ENCODE measurements at places on chromosomes 12 and 14.

DNA sequence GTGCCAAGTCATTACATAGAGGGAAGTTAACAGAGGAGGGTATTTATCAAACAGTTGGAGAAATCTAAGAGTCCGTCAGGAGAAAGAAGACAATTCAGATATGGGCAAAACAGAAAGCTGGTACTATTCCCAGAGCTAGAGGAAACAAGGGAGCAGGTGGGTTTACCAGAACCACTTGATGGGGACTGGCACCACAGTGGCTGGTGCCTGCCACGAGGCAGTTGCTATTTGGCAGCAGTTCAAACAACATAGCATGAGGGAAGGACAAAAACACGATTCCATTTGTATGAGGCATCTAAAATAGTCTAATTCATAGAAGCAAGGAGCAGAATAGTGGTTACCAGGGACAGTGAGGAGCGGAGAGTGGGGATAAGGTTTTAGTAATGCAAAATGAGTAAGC, 24.6 kb upstream of the KLRD1 start:
- DNase-seq, result no peak

GRCh38 chr12:102781117-102781516, 135.9 kb downstream of the PAH start:
- no peak for DNase-seq

DNA sequence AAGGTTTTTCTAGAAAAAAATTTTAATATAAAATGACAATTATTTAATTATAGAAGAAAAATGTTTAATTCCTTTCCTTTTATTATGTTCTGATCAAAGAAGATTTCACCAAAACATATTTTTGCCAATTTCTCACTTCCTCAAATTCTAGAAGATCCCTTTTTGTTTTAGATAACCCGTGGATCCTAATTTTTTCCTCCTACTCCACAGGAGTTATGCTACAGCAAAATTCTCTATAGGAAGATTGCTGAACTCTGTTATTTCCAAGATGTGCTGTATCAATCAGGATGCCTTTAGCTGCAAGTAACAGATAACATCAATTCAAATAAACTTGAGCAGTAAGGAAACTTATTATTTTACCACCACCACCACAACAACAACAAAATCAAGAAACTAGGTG, 3.8 kb upstream of the SNX6 start:
- no peak for DNase-seq

DNA sequence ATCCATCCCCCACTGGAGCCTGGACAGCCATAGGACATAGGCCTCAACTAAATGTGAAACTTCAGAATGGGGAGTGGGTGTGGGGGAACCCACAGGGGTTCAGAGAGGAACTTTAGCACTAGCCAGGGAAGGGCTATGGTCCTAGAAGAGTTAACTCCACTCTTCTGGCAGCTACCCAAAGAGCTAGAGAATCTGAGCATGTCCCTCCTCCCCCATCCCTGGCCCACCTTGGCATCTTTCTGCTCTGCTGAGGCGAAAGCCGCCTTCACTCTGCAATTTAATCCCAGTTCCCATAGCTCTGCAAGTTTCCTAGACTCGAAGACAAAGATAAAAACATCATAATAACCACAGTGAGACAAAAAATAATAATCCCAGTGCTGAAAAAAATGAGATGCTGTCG, 214.7 kb upstream of the RTL1 start:
- no peak for DNase-seq

DNA sequence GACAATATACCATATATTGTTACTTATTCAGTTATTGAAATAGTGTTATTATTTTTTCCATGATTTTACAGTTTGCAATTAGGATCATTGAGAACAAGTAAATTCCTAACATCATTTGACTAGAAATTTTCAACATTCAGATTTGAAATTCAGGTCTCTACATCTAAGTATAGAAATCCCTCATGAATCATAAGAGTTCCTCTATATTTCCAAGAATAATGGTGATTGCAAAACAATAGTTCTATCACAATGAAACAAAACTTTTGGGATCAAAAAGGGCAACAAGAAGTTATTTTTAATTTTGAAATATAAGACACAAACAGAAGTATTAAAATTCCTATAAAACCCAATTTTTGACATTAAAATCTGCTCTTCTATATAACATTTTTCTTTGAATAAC, 10.8 kb downstream of the CLEC1A start:
- DNase-seq, result no peak

DNA sequence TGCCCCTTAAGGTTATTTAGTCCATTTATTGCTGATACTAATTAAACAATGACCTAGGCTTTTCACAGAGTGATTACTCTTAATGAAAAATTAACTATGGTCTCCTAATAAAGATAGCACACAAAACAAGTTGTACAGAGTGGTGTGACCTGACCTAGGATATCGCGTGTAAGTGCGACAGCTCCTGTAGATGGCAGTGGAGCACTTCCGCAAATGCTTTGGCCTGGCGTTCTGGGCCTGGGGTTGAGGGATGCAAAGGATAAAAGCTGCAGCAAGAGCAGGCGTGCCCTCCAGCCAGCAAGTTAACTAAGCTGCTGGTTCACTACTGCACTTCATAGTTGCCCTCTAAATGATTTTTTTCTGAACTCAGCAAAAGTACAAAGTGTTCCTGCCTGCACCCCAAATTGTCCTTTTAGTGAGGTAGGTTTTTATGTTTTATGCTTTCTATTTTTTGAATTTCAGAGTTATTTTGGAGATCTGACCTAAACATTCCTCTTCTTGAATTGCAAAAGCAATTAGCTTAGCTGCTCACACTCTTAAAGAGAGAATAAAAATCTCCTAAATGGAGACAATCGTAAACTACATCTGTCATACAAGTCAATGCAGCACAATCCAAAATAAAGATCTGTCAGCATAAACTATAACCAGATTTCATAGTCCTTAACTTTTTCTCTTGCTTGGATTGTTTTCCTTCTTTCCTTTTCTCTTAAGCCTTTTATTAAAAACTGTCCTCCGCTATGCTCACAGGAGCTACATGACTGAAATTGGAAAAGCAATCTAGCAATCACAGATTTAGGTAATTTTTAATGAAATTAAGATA, 379.6 kb downstream of the LRIG3 start:
- peak; percentile 88 for DNase-seq

DNA sequence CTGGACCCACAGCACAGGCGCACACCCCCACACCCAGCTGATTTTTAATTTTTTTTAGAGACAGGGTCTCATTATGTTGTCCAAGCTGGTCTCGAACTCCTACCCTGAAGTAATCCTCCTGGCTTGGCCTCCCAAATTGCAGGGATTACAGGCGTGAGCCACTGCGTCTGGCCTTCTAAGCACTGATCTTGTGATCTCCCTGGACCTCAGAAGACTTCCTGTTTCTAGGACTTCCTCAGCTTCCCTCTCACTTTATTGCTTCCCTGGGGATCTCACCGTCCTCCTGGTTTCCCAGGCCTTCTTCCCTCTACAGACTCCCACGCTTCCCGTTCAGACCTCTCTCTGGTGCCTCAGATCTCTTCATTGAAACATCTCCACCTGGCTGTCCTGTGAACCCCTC, 13.8 kb downstream of the ZNF839 start:
- DNase-seq, result no peak

DNA sequence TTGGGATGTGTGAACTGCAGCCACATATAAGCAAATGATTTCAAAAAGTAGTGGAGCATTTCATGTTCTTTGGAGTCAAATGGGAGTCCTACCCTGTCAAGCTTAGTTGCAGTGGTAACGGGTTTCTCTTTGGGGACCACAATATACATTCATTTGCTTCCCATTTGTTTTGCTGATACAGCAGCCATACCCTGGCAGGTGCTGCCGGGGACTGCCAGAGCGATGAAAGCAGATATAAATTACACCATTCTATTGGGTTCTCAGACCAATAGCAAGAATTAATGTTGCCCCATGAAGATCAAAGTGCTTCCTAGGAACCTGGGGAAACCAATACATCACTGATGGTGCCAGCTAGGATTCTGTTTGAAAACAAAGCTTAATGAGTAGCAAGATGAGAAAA, 1621.5 kb upstream of the FLRT2 start:
- DNase-seq, result no peak

GRCh38 chr12:76313299-76313698, 34.9 kb downstream of the BBS10 start:
- DNase-seq, result no peak

DNA sequence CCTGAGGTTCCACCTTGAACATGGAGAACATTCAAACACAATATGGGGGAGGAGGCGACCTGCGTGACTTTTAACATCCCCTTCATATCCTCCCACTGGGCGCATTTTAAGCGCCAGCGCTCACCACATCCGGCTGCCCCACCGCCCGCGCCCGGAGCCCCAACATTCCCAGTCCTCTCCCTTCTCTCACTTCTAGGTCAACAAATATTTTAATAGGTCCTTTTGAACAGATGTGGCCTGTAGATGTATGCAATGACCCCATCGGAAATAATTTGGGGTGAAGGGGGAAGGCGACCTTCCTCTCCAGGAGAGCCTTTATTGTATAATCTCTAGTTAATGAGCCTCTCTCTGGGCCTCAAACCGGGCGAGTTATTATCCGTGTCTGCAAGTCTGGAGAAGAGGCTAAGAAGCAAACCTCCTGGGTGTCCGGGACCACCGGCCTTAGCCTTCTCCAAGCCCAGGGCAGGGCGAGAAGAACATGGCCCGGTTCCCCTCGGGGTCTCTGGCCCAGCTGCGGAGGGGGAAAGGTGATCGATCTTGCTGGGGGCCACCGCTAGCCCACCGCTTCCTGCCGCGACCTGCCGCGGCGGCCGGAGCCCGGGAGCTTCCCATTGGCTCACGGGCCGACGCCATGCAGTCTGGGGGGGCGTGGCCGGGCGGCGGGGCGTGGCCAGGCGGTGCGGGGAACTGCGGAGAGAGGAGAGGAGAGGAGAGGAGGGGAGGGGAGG, 83.2 kb upstream of the HMGA2 start:
- peak; percentile 91 for DNase-seq

DNA sequence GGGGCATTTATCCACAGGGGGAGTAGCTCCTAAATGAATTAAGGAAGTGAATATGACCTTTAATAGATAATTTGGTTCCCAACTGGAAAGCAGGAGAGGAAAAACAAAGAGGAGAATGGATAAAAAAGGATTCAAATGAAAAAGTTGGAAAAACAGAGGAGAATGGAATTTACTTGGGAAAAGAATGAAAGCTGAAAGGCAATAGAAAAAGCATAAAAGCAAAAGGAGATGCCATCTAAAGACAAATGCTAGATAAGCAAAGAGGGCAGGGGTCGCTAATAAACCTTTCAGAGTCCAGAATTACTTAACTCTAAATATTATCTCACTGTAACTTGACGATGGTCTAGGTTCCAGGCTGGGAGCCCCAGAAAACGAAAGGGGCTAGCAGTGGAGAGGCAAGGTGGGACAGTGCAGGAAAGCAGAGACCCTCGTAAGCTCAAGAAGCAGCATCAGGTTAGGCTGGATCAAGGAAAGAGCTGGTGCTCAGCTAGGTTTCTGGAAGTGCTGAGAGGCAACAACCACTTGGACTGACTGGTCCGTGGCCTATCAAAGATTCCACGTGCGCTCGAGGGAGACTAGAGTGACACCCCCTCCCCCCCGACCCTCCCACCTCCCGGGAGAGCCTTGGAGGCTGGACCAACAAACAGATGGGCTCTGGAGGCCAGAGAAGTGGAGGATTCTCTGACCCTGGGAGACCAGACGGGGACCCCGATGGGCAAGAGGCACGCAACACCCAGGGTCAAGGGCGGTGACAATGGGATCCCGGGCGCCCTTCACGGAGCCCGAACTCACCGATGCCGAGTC, 1.2 kb downstream of the SLC2A13 start:
- DNase-seq, result no peak

DNA sequence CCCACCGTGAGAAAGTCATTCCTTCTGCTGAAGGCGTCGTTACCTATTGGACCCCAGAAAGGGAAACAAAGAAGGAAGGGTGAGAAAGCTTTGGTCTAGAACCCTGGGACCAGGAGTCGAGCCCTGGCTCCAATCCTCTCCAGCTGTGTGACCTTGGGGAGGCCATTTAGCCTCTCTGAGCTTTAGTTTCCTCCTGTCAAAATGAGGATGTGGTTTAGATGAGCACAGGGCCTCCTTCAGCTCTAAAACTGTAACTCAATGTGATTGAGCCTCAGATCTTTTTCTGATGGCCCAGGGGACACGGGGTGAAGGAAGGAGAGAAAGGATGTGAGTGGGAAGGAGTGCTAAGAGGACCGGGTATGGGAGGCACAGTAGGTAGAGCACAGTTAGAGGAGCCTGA, 7.7 kb downstream of the JDP2 start:
- no peak for DNase-seq

GRCh38 chr14:101458741-101459550, 102.3 kb upstream of the DIO3 start:
- no peak for DNase-seq

GRCh38 chr12:105214670-105215375, 21.2 kb downstream of the APPL2 start:
- peak; percentile 69 for DNase-seq

DNA sequence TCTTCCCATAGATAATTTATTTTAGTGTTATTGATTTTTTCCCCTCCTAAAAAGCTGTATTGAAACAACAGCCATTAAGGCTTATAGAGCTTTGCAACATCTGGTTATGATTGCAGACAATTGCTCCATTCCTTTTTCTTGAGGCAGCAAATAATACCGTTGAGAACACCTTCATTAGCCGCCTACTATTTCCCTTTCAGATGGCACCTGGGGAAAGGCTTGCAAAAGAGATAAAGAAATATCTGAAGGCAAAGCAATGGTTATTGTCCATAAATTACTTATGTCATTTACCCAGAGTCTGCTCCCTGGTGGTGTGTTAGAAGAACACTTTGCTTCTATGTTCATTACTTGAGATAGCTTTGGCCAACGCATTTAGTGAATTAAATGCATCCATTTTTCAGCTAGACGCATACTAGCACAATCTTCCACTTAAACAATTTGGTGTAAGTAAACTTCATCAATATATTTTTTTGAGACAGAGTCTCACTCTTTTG, 377.8 kb downstream of the KCNH5 start:
- DNase-seq, result no peak

DNA sequence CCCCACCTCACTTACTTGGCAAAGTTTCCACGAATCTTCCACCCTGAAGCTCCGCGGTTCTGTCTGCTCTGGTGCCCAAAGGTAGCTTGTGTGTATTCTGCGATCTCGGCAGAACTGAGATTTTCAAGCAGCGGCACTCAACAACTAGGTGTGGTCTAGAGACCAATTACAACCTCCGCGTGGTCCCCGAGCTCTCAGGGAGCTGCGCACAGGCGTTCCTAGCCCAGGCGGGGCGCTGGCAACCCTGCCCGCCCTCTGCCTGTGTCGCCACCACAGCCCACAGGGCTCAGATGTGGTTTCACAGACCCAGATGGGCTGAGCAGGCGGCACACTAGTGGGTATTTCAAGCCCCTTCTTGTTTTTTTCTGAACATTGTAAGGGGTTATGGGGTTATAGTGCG, 1.5 kb upstream of the DIABLO start:
- DNase-seq, result no peak

- no peak for DNase-seq
Observed at GRCh38 chr12:1453810-1454209, 140.6 kb downstream of the FBXL14 start.

GRCh38 chr14:95841668-95842067, 35.0 kb upstream of the TUNAR start:
- DNase-seq, result no peak

DNA sequence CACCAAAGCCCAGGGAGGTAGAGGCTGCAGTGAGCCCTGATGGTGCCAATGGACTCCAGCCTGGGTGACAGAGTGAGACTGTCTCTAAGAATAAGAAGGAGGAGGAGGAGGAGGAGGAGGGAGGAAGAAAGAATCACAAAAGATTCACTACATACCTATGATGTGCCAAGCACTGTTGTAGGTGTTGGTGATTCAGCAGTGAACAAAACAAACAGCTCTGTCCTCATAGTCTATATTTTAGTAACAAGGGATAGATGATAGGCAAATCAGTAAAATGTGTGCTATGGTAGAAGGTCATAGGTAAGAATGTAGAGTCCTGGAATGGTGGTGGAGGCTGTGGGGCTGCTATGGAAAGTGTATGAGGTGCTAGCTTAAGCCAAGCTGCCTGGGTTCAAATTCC, 18.0 kb upstream of the ABHD12B start:
- no peak for DNase-seq
